ENCODE measurements at places on chromosomes 1 and 21.

DNA sequence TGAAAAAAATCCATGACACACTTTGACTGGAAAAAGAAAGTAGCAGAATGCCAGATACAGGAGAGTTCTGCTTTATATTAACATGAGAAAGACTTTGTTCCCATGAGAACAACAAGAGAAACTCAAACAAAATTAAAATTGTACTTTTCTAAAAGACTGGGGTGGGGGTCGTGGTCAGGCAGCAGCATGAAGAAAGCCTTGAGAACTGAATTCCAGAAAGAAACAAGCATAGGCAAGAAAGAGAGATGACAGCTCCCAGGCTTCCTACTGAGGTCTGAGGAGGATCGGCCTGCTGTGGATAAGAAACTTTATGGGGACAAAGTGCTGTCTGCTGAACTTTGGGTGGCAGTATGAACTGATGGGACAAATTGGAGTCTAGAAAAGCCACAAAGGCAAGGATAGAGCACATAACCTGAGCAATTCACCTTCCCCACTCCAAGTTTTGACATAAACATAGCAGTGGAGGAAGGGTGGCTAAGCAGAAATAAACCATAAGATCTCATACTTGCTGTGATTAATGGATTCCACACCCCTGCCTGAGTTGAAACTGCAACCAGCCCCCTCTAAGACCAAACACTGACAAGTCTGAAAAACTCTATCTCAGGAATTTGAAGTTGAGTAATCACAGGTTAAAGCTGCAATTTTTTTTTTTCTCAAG is 43.7 kb downstream of the COL6A1 start:
- no peak for DNase-seq

- no peak for DNase-seq
These were observed 17.2 kb upstream of the RLF start for GRCh38 chr1:40143891-40144575.

DNA sequence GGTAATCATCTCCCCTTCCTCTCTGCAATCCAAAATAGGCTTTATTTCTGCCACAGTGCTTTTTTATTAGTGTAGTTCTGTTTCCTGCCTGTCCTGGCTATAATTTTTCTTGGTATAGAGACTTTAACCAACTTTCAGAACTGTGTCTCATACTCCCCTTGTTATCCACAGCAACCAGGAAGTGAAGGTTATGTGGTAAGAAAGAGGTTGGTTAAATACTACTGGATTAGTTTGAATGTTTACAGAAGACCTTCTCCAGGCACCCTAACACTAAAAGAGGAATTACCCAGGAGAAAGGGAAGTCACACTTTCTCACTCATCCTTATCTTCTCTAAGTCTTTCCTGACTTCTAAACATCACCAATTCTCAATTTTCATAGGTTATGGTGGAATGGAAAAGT is 17.8 kb upstream of the TNFSF4 start:
- DNase-seq = no peak

- no peak for DNase-seq
These were observed 38.9 kb upstream of the C1orf185 start for GRCh38 chr1:51063121-51063520.

GRCh38 chr1:51293898-51294515 is 36.4 kb downstream of the TTC39A start:
- DNase-seq = no peak

Measured in stimulated activated CD8-positive, alpha-beta memory T cell treated with anti-CD3 and anti-CD28 coated beads, Interleukin-15, amount 100 ng/mL, for 24 hours (primary cell).